Cortex of kidney (tissue), 1 donor: ENCODE measurements at places on chromosomes 5 and 9.

- DNase-seq: peak; percentile 40
Observed at GRCh38 chr5:143403593-143404415, at the start of gene NR3C1. Gene NR3C1 (minus strand): TSS chr5:143403686. CDS start chr5:143400839, 2,847 bp downstream.

DNA sequence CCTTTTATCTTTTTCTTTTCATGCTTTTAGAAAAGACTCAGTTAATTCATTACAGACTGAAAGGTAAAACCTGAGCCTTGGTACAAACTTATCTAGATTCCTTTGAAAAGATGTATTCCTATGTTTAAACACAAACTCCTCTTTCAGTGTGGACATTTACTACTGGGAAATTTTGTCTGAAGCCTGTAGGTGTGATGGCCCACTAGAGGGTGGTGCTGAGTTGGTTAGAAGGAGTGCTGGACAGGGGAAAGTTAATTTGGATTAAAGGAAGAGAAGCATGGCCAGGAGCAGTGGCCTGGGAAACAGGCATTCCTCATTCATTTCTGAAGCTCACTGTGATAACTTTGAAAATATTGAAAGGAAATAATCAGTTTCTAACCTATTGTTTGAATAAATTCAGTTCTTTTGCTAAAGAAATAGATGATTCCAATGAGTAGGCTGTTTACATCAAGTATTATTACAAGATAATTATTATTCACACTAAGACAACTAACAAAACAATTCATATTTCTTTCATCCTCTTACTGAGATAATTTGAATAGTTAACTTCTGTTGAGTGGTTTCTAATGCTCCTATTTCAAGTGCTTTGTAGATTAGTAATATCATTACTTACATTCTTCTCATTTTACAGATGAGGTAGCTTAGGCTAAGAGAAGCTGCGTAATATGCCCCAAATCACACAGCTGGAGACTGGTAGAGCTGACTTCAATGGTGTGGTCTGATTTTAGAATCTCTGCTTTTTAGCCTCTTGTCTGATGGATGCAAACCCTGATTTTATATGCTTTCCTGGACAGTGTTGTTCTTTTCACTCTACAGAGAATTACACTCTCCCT, 150.9 kb downstream of the ADGRV1 start:
- no peak for DNase-seq

DNA sequence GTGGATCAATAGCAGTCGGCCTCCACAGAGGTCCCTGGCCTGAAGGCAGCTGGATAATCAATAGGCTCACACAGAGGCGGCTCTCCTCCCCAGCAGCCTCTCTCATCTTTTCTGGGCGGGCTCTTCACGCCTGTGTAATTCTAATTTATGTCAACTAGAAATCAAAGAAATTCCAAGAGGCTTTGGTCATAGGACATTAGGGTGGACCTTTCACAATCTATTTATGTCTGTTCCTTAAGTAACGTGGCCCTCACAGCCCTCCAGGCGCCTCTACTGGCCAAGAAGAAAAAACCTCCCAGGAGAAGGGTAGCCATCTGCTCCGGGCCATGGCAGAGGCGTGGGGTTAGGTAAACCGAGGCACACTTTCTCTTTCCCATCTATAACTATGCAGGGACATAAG, 205.1 kb upstream of the EFNA5 start:
- no peak for DNase-seq

DNA sequence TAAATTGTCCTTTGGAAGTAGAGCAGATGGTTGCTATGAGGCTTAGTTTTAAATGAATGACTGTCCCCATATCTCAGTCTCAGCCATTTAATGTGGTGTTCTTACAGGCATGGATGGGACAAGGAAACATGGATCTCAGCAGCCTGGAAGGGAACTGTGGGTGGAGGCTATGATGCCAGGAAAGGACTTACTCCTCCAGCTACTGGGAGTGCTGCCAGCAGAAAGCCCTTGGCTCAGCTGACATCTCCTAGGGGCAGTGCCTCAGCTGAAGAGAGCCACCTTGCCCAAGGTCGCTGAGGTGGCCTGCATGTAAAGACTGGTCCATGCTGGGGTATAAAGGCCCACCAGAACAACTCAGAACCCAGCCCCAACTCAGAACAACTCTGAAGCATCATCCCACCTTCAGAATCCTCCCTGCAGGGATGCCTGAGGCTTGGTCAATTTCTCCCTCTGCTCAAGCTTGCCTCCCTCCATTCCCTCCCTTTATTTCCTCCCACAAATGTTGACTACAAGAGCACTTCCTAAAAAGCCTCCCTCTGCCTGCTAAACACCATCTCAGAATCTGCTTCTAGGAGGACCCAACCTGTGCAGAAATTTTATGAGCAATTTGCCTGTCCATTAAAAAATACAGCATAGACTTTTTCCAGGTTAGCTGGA, 1.8 kb upstream of the PDE8B start:
- DNase-seq: no peak

- DNase-seq: no peak
Observed at GRCh38 chr5:31408814-31409213, 123.1 kb downstream of the DROSHA start.

DNA sequence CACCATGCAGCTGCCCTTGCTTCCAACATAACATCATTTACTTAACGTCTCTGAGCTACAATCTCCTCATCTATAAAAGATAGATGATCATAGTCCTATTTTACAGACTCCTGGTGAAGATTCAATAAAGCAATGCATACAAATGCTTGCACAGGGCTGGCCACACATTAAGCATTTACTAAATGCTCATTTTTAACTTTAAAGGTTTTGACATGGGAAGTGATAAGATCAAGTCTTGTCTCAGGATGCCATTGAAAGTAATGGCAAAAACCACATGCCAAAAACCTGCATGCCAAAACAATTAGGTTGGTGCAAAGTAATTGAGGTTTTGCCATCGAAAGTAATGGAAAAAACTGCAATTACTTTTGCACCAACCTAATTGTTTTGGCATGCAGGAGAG, 181.2 kb upstream of the ADRA1B start:
- DNase-seq: no peak

- DNase-seq: no peak
Observed at GRCh38 chr9:104974053-104974962, 46.4 kb upstream of the ABCA1 start.

- DNase-seq: no peak
Observed at GRCh38 chr5:93250424-93250823, 330.6 kb downstream of the NR2F1-AS1 start.

DNA sequence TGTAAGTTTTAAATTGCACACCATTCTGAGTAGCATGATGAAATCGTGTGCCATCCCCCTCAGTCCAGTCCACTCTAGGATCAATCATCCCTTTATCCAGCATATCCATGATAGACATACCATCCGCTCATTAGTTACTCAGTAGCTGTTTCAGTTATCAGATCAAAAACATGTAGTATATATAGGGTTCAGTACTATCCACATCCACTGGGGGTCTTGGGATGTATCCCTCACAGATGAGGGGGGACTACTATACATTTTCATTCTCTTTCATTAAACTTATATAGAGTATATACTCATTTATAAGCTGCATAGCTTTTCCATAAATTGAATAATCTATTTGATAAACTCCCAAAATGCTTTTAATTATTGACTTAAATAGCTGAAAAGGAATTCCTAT, 67.6 kb downstream of the MEIKIN start:
- no peak for DNase-seq

- no peak for DNase-seq
Observed at GRCh38 chr5:135615581-135616260, 36.9 kb upstream of the CXCL14 start.

DNA sequence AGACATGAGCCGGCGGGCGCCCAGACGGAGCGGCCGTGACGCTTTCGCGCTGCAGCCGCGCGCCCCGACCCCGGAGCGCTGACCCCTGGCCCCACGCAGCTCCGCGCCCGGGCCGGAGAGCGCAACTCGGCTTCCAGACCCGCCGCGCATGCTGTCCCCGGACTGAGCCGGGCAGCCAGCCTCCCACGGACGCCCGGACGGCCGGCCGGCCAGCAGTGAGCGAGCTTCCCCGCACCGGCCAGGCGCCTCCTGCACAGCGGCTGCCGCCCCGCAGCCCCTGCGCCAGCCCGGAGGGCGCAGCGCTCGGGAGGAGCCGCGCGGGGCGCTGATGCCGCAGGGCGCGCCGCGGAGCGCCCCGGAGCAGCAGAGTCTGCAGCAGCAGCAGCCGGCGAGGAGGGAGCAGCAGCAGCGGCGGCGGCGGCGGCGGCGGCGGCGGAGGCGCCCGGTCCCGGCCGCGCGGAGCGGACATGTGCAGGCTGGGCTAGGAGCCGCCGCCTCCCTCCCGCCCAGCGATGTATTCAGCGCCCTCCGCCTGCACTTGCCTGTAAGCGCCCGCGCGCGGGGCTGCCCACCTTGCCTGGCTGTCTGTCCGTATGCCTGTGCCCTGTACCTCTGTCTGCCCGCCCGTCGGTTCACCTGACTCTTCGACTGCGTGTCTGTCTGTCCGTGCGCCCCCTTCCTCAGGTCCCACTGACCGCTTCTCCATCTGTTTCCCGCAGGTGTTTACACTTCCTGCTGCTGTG, 412 bp downstream of the FGF18 start:
- DNase-seq: no peak

DNA sequence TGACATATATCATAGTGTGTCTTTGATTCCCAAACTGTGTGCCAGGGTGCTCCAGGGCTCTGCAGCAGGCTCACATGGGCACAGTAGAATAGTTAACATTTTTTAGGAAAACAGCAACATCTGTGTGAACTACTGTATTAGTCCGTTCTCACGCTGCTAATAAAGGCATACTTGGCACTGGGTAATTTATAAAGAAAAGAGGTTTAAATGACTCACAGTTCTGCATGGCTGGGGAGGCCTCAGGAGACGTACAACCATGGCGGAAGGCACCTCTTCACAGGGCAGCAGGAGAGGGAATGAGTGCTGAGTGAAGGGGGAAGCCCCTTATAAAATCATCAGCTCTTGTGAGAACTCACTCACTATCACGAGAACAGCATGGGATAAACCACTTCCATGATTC, 82.7 kb downstream of the EGFLAM start:
- no peak for DNase-seq

GRCh38 chr9:114080773-114081440, 2.8 kb upstream of the AMBP start:
- no peak for DNase-seq

DNA sequence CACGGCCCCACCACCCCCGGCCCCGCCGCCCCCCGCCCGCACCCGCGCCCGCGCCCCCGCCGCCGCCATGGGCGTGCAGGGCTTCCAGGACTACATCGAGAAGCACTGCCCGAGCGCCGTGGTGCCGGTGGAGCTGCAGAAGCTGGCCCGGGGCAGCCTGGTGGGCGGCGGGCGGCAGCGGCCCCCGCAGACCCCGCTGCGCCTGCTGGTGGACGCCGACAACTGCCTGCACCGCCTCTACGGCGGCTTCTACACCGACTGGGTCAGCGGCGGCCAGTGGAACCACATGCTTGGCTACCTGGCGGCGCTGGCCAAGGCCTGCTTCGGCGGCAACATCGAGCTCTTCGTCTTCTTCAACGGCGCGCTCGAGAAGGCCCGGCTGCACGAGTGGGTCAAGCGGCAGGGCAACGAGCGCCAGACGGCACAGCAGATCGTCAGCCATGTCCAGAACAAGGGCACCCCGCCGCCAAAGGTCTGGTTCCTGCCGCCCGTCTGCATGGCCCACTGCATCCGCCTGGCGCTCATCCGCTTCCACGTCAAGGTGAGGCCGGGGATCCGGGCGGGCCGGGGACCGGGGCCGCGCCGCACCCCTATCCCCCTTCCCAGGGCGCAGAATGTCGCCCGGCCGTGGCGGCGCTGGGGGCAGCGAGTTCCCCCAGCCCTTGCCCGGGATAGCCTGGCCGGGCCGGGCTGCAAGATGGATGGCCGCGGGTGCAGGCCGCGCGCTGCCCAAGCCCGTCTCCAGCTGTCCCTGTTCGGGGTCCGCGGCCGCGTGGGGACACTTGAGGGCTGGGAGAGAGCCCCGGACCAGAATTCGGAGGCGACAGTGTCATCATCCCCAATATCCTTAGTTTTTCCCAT, 594 bp downstream of the FAM120A start:
- no peak for DNase-seq

- DNase-seq: no peak
Observed at GRCh38 chr5:113390224-113390623, 44.6 kb downstream of the TSSK1B start.

GRCh38 chr9:126166866-126167265, 159.8 kb upstream of the MVB12B start:
- DNase-seq: no peak
